GDM1 (cell line): ENCODE measurements at places on chromosomes 6 and 20.

- DNase-seq: no peak
These were observed 627.5 kb downstream of the PRKN start for GRCh38 chr6:162100096-162100495.

- no peak for DNase-seq
These were observed 1.6 kb upstream of the QKI start for GRCh38 chr6:163412801-163413344.

DNA sequence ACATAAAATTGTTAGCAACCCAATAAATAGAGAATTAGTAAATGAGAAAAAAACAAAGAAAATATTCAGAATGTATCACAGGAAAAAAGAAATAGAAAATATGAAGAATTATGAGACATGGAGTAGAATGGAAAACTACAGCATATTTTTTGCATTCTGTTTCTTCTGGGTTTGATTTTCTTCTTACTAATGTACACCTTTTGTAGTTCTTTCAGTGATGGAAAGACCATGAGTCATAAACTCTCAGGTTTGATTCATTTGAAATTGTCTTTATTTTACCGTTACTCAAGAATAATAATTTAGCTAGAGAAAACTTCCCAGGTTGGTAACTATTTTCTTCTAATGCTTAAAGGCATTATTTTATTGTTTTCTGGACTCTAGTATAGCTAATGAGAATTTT, 90.3 kb upstream of the TMEM170B start:
- DNase-seq: no peak

DNA sequence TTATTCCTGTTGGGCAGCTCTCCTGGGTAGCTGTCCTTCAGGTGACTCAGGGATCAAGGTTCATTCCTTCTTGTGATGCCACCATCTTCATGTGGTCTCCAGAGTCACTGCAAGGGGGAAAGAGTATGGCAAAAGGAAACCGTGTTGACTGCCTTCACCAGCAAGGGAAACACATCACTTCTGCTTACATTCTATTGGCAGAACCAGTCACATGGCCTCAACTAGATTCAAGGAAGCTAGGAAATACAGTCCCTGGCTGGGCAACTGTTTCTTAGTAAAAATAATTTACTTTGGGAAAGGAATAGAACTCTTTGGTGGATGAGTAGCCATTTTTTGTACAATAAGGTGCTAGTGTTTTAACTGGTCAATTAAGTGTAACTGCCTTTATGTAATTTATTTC, 5.3 kb downstream of the ANKRD6 start:
- DNase-seq: no peak

DNA sequence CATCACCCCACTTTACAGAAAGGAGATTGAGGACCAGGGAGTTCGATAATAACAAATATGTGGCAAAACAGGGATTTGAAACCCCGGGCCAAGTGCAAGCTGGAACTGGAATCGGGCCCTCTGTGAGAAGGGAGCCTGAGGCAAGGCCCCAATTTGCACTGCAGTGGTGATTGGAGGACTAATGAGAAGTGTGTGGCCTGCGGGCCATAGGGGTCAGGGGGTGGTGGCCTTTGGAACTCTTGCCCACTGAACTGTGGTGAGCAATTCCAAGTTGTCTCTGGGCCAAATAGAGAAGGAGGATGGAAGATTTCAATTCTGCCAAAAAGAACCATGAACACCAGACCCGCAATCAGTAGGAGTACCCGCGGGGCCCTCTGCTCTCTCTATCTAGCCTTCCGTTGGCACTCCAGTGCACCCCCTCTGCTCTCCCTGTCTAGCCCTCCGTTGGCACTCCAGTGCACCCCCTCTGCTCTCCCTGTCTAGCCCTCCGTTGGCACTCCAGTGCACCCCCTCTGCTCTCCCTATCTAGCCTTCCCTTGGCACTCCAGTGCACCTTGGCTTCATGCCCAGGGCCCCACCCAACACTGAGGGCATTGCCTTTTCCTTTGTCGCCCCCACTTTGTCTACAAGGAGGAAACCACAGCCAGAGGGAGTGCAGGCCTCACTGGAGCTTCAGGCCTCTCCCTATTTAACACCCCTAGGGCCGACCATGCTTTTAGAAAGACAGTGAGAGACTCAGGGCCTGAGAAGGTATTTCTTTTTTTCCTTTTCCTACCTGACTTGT, 6.0 kb upstream of the PTPRA start:
- DNase-seq: peak; percentile 47

DNA sequence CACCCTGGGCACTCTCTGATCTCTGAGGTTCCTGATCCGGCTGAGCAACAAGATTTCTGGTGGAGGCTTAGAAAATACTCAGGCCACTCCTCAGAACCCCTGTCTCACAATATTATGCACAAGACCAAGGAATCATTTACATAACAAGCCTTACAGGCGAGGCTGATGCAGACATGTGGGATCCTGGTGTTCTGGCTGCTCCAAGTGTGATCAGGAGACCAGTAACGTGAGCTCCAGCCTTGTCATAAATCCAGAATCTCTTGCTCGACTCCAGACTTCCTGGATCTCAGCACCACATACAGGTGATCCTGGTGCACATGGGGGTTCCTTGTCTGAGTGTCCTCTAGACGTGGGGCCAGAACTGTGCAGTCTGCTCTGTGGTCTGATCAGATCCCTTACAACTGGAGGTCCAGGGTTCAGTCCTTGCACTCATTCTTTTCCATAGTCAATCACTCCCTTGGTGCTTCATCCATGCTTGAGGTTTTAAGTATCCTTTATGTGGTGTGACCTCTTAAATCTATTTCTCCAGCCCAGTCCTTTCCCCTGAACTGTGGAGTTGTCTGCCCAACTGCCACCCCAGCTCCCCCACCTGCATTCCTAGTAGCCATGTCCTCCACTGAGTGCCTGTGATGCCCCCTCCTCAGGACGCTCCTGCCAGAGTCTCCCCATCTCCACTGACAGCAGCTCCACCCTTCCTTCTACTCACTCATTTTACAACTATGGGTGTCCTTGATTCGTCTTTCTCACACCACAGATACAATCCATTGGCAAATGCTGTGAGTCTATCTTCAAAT, 5.1 kb downstream of the HLA-C start:
- no peak for DNase-seq

- DNase-seq: no peak
These were observed 87.1 kb downstream of the TMEM242 start for GRCh38 chr6:157236040-157236725.

DNA sequence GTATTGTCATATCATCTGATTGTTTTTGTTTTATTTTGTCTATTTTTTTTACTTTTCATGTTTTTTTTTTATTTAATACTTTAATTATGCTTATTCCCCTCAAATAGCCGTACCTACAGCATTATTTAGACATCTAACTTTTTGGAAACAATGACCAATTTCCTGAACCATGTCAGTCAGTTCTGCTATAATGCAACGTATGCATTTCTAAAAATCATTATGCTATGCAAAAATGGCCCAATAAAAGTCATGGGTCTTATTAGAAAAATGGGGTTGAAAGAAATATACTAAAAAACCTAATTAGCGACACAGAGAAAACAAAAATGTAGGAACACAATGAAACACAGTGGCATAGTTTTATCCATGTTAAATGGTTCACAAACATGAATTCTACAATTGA, 1454.7 kb downstream of the GRIK2 start:
- no peak for DNase-seq

DNA sequence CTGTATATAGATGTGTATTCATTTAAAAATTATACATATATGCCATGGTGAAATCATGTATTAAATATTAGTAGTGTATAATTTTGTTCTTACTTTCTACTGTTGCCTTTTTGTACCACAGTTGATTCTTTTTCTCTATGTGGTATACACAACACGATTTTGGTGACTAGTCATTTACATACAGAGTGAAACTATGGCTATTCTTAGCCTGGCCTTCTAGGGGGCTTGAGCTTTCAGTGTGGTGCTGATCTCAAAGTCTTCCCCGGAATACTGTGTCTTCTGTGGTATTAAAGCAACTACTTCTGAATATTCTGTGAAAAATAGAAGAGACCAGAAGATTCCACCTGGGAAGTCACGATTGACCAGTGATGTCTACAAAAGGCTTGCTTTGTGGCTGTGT, 301.9 kb downstream of the UTRN start:
- no peak for DNase-seq

DNA sequence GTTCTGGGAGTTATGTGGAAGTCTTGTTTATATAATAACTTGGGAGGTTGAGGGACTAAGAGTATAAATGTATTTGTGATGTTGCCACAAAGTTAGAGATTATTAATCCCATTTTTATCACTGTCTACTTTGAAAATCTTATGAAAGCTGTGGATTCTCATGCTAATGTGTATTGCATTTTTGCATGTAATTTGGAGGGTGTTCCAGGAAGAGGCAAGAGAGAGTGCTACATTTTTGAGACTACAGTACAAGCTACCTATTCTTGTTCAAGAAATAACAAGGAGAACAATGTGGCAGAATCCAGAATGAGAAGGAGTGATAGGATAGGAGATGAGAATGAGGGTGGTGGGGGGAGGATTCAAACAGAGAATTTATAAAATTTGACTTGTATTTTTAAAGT, 34.9 kb downstream of the VTA1 start:
- no peak for DNase-seq

DNA sequence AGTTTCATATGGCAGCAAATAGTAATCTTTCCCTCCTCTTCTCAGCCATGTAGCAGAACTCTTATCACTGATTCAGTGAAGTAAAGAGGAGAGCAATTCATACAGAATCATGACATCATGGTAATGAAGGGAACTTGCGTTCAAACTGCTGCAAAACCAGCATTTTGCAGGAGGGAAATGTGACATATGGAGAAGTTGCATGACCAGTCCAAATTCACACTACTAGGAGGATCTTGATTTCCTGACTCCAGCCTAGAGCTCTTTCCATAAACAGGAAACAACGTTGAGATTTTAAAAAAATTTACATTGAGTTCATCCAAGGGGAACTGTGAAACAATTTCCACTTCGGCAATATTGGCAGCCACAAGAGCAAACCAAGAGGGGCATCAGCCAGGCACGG, 63.8 kb downstream of the MBOAT1 start:
- DNase-seq: no peak

GRCh38 chr6:34526241-34526972, 29.7 kb downstream of the SPDEF start:
- DNase-seq: no peak

GRCh38 chr20:3621111-3621510, 42.1 kb downstream of the GFRA4 start:
- no peak for DNase-seq

- no peak for DNase-seq
These were observed 48.6 kb upstream of the RCAN2 start for GRCh38 chr6:46539866-46540265.

GRCh38 chr6:88775866-88776571, 187.4 kb downstream of the RNGTT start:
- no peak for DNase-seq

DNA sequence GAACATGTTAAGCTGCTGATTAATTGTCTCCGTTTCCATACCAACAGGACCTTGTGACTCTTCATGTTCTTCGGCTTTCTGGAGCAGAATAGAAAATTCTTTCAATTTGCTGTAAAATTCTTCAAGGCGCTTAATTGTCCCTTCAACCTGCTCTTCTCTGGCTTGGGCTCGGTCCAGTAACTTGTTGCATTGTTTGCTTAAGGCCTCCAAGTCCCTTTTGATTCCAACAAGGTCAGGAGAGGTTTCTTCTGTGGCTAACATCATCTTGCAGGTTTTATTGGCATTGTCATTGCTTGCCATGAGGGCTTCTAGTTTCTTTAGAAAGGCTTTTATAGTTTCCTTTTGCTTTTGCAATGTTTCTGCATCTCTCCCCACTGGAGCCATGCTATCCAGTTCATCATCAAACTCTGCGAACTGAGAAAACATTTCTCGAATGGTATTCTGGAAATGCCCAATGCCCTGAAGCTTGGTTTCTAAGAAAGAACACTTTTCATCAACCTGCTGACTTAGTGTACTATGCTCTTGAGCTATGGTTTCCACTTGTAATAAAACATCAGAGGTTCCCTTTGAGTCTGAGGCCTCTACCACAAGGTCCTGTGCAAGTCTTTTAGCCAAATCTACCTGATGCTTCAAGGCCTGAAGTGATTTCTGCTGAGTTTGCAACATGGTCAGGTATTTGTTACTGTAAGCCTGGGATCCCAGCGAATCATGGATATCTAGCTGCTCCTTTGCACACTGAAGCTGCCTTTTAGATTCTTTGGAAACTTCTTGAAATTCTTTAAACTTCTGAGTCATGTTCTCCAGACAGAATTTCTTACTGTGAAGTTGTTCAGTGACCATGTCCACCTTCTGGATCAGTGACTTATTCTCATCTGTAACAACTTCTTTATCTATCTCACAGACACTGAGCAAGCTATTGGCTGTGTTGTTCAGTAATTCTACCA, 90.2 kb downstream of the DST start:
- no peak for DNase-seq

- no peak for DNase-seq
These were observed 20.1 kb upstream of the SLC17A1 start for GRCh38 chr6:25851961-25852360.

GRCh38 chr20:44583157-44583556, 778 bp downstream of the PKIG start:
- no peak for DNase-seq
